ENCODE measurements at places on chromosomes 1 and 21.

DNA sequence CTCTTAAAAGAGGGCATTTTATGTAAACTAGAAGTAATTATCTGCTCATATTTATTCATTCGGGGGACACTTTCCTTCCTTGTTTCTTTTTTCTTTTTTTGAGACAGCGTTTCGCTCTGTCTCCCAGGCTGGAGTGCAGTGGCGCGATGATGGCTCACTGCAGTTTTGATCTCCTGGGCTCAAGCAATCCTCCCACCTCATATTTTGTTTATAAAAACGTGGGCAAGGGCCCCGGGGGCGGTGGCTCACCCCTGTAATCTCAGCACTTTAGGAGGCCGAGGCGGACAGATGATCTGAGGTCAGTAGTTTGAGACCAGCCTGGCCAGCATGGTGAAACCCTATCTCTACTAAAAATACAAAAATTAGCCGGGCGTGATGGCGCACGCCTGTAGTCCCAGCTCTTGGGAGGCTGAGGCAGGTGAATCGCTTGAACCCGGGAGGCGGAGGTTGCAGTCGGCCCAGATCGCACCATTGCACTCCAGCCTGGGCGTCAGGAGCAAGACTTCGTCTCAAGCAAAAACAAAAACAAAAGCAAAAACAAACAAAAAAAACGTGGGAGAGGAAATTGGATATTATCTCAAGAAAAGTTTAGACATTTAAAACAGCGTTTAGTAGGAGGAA is 926 bp upstream of the DFFA start:
- DNase-seq: no peak

DNA sequence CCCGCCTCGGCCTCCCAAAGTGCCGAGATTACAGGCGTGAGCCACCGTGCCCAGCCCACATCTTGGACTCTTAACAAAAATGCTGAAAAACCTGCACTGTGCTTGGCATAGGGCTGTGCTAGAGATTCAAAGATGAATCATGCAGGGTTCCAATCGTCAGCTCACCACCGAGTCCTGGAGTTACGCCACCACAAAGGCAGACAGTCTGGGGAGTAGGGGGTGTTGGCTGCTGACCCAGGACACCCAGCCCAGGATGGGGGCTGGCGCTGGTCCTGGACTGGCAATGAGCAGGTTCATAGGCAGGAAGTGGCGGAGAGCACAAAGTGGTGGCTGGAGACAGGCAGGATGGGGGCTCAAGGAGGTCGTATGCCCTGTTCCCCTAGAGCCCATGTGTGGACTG is 16.0 kb downstream of the PSRC1 start:
- no peak for DNase-seq

DNA sequence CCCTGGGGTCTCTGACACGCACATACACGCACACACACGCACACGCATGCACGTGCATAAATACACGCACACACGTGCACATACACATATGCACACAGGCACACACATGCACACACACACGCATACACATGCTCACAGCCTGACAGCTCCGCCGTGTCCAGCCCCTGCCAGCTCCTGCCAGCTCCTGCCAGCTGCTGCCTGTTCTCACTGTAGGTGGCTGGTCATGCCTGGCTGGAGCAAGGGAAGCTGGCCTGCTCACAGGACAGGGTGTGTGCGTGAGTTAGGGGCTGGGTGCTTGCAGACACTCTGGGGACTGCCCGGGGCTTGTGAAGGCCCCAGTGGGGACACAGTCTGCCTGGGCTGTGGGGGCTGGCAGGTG is 4.9 kb downstream of the PLCH2 start:
- no peak for DNase-seq

DNA sequence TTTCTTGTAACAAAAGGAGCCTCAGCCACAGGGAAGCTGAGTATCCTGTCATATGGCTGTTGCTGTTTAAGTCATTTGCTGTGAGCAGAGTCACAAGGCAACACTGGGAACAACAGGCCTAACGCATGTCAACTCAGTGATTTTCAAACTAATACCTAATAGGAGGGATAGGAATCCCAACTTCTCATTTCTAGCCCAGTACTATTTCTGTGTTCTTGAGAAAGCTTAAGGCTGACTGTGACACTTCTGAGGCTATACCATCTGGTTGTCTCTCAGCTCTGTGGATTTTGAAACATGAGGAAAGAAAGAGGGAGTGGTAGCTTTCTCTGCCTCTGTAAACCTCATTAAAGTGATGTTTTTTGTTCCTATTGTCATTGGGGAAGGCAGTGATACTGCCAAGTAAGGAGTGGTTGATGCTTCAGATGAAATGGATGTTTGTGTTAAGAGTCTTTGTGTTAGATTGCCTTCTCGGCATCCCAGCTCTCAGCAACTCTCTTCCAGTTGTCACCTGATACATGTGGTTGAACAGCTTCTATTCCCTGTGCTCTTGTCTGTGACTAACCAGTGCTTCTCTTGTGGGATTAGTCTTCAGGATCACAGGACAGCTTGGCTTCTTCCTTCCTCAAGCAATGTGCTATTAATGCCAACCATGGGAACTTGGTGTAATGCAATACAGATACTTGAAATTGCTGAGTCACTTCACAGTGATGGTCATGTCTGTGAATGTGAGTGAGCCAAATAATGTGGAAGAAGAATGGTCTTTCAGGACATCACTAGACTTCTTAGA is 166.8 kb upstream of the IVNS1ABP start:
- DNase-seq: no peak

DNA sequence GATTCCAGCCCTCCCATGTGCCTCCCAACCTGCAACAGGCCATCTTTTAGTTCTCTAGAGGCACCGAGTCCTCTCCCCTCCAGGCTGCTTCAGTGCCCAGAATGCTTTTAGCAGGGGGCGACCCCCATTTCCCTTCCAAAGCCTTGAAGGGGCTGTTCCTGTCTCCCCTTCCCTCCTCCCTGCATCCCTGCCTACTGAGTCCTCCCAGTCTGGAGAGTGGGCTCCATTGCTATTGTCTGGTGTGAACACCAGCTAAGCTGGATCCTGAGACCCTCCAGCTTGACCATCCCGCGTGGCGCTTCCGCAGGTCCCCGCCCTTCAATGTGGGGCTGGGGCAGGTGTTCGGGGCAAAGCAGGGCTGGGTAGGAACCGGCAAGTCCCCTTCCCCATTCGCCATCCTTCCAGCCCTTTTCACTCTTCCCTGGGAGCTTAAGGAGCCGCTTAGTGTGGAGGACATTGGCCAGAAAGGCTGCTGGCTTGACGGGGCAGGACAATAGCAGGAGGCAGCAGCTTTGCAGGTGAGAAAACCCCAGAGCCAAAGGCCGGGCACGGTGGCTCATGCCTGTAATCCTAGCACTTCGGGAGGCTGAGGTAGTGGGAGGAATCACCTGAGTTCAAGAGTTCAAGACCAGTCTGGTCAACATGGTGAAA is 32.2 kb downstream of the PADI6 start:
- no peak for DNase-seq

GRCh38 chr21:27202301-27202700 is 235.4 kb upstream of the ADAMTS5 start:
- no peak for DNase-seq

GRCh38 chr1:5623399-5623798 is 368.8 kb downstream of the NPHP4 start:
- no peak for DNase-seq

DNA sequence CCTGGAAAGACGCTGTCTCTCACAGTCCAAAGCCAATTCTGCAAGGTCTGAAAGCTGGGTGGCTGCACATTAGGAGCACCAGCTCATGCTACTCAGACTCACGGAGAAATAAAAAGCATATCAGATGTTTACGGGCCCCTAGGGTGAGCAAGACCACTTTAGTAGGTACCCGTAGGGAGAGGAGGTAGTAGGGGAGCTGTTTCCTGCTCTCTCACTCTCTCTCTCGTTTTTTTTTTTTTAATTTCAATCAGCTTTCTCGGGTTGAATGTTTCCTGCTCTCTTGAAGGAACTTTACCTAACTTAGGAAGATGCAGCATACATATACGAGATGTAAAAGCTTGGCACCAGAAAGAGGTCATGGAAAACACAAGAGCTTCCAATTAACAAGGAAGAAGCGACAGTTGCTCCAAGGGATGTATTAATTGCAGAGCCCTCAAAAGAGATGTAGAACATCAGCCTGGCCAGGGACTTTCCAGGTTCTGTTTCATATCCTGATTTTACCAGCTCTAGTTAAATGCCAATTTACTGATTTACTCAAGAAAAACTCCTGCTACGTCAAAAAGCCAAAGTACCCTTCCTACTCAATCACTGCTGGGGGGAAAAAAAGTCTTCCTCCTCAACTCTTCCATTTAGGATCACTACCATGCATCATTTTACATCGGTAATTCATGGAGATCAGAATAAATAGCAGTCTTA is 3.1 kb downstream of the LORICRIN start:
- no peak for DNase-seq

GRCh38 chr1:203638103-203638475 is 11.5 kb downstream of the ATP2B4 start:
- DNase-seq: no peak

DNA sequence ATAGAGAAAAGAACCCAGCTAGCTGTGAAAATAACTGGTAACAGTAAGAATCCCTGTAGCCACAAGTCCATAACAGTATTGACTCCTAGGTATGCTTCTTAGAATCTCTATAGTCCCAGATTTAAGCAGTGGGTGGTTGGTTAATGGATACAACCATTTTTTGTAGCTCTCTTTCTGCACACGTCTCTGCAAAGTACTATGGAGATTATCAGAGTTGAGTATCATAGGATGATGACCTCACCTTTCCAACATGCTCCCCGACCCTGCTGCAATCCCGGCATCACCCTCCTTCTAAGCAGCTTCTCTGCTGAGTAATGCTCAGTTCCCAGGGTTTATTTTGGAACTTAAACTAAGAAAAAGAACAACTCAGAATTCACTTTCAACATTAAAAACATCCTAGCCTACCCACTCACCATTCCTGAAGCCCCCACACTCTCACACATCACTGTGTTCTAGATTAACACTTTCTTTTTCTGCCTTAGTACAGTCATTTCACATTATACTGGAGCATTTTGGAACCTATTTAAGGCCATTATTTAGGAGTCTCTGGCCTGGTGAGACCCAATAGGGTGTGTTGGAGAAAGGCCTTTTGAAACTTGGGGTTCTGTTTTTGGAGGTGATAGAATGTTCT is 2.7 kb downstream of the MLLT11 start:
- no peak for DNase-seq
